ENCODE measurements at places on chromosomes 1 and 21.

- DNase-seq, result no peak
Measured at GRCh38 chr1:14539953-14540563, 58.4 kb upstream of the KAZN start.

DNA sequence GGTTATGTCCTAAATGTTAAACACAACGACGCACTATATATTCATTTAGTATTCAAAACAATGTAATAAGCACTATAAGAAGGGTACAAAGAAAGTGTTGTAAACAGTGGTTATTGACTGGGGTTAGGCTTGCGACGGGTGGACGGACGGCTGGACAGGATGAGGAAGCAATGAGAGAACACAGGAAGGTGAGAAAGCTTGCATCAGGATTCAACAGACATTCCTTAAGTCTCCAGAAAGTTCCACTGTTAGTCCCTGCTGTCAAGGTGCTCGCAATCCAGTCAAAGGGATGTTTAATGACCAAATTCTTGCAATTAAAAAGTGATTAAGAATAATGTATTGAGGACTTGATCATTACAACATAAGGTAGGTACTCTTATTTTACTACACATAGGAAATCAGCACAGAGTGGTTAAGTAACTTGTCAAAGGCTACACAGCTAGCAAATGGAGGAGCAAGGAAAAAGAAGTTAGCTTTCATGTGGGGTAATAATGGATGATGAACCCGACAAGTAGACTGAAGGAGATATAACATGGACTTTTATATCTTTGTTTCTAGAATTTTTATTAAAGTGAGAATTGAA is 994 bp upstream of the ACBD6 start:
- no peak for DNase-seq

- DNase-seq, result no peak
Measured at GRCh38 chr1:33152685-33153432, 29.0 kb downstream of the TRIM62 start.

DNA sequence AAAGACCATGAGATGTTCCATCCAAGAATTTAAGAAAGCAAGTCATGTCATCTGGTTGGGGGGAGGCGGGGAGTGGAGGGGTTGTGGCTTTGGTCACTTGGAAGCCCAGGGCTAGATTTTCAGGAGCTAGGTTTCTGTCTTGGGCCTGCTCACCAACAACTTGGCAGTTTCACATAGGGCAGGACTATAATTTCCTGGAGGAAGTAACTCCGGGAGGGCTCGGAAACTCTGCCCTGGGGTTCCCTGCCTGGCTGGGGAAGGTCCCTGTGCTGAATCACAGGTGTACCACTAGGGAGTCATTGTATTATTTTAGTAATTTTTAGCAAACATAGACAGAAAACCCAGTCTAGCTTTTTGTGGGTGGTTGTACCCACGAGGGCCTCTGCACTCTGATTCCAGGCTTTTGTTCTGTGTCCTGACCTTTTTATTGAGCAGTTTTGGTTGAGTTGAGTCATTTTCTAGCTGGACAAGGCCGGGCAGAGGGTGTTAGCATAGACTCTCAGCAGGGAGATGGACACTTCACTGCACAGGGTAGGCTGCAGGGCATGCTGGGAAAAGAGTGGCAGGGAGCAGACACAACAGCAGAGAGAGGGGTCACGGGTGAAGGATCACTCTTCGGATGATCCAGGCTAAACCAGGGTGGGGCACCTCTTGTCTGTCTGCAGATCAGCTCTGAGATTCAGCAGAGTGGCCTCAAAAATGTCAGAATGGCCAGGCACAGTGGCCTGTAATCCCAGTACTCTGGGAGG is 144.7 kb downstream of the GRIK3 start:
- DNase-seq, result no peak

DNA sequence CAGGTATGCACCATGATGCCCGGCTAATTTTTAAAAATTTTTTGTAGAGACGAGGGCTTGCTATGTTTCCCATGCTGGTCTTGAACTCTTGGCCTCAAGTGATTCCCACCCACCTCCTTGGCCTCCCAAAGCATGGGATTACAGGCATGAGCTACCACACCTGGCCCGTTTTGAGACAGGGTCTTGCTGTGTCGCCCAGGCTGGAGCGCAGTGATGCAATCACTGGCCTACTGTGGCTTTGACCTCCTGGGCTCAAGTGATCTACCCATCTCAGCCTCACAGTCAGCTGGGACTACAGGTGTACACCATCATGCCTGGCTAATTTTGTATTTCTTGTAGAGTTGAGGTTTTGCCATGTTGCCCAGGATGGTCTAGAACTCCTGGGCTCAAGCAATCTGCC is 7.5 kb upstream of the SH3D21 start:
- DNase-seq, result no peak

GRCh38 chr21:45439161-45439872 is 34.4 kb downstream of the COL18A1 start:
- peak; percentile 91 for DNase-seq

- DNase-seq, result no peak
Measured at GRCh38 chr1:7292714-7293419, 478.2 kb upstream of the VAMP3 start.

DNA sequence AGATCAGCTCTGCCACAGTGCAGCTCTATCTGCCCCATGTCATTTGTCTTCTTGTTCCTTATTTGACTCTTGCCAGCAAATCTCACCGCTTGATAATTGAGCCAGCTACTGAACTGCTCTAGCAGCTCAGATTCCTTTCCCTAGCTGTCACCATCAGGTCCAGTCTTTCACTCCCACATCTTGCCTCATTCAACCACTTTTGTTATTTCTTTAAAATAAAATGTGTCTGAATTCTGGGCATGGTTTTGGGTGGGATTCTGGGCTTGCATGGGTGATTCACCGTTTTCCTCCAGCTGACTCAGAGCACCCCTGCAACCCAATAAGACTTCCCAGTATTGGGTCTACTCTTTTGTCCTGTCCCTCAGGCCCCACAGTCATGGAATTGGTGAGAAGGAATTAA is 215.7 kb downstream of the DSCAM start:
- no peak for DNase-seq

- no peak for DNase-seq
Measured at GRCh38 chr1:64476251-64476952, 6.5 kb downstream of the CACHD1 start.

DNA sequence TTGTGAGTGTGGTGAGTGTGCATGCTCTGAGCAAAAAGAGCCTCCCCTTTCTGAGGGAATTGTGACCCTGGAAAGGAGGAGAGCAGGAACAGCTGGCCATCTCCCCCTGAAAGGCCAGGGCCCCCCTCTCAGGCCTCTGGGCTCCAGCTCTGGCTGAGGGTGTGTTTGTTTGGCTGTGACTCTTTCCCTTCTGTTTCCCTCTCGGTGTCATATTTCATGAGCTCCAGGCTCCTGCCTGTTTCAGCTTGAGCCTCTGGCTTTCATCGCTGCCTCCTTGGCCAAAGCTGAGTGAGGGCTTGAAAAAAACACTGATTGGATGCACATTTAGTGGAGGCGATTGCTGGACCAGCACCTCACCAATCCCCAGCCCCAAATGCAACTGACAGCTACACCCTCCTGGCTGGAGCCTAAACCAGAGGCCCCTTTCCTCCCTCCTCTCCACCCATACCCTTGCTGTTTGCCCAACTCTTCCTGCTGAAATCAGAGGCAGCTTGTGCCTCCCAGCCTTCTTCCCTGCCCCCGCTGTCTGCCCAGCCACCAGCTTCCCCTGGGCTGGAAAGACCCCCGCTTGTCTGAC is 64.1 kb downstream of the DDR2 start:
- no peak for DNase-seq

DNA sequence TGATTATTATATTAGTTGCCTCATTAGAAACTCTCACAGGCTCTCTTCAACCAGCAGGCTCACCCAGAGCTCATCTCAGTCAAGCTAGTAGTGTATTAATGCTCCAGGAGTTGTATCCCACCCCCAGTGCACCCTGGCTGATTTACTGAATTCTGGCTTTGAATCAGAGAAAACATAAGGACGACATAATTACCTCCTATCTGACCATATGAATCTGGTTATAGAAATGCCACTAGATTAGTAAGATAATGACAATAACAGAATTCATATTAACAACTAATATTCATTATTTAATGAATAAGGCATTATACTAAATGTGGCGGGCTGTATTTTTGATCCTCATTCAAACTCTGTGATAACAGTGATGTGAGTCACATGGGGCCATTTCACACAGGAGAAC is 1066.7 kb downstream of the TTLL7 start:
- no peak for DNase-seq

GRCh38 chr1:86541859-86542258 is 5.0 kb upstream of the CLCA4 start:
- DNase-seq, result no peak

DNA sequence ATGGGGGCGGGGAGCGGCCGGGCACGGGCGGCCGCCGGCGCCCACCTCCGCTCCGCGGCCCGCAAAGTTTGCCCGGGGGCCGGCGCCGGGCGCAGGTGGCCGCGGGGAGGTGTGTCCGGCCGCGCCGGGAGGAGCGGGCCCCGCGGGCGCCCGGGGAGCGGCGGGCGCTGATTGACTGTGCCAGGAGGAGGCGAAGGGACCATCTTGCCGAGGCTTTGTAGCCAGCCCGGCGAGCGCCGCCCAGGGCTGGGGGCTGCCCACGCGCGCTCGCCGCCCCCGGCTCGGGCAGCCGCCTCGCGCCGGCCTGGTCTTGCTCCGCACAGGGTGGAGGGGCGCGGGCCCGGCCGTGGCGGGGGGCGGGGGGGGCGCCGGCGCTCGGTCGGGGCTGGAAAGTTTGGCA is 432 bp downstream of the EPHB2 start:
- no peak for DNase-seq

- DNase-seq, result no peak
Measured at GRCh38 chr1:53325326-53326087, 2.4 kb downstream of the LRP8 start.

GRCh38 chr1:179785031-179785431 is 41.9 kb downstream of the FAM163A start:
- no peak for DNase-seq

Measured in stimulated activated CD4-positive, alpha-beta T cell treated with anti-CD3 and anti-CD28 coated beads, Interleukin-2, amount 100 ng/mL, for 24 hours (primary cell).